ENCODE measurements at places on chromosomes 16 and 17.

- DNase-seq = no peak
Measured at GRCh38 chr16:55634193-55634592, 21.6 kb upstream of the SLC6A2 start.

DNA sequence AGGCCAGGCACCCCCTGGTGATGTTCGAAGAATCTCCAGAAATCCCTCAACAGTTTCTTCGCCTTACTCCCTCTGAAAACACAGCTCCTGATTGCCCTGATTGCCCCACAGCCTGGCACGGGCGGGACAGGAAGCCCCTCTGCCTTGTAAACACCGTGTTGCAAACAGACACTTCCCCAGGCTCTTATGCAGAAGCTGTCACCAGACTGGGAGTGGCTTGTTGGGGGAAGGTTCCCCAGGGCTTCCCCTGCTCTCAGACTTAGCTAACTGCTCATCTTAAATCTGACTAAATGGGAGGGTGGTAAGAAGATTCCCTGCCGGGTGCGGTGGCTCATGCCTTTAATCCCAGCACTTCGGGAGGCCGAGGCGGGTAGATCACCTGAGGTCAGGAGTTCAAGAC lies 11.2 kb downstream of the PIK3R5 start:
- peak; percentile 83 for DNase-seq

DNA sequence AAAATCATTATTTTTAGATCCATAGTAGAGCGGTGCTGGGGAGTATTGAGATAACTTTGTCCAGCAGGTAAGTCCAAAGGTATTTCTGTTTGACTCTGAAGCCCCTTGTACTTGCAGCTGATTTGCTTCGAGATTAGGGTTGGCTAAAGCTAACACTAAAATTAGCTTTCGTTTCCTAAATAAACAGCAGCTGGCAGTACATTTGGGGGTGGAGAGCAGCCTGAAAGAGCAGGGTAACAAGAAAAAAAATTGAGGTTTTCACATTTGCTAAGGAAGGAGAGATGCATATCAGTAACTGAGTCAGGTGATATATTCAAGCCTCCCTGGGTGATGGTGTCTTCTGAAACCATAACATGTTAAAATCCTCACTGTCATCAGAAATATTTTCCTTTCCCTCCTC lies 37.4 kb upstream of the TMC5 start:
- DNase-seq = no peak

- no peak for DNase-seq
Measured at GRCh38 chr17:57035971-57036481, 49.0 kb upstream of the AKAP1 start.

DNA sequence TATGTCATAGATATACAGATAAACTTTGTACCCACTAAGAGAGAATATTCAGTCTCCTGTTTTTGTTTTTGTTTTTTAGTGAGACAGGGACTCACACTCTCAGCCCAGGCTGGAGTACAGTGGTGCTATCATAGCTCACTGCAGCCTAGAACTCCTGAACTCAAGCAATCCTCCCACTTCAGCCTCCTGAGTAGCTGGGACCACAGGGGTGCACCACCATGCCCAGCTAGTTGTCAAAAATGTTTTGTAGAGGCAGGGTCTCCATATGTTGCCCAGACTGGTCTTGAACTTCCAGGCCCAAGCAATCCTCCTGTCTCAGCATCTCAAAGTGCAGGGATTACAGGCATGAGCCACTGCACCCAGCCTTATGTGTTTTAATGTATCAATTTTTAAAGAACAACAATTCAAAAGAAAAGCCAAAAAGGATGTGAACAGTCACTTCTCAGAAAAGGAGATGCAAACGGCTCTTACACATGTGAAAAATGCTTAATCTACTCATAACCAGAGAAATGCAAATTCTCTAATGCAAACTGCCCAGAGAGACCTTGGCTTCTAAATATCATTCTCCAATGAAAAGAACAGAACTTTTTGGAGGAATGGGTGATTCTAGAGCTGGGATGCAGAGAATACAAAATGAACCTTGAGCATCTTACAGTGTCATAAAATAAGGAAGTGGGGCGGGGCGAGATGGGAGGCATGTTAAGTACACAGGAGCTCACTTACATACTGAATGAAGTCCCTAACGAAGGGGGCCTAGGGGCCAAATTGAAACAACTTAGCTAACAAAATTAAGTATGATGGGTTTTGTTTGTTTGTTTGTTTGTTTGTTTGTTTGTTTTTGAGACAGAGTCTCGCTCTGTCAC lies 7.3 kb upstream of the CMTM3 start:
- no peak for DNase-seq

Data from CD4-positive, alpha-beta T cell treated with Interleukin-6 at 100 ng/mL for 8 hours (primary cell).